ENCODE measurements at places on chromosomes 6 and 20.
A peak's percentile ranks its signal among the peaks of the same experiment; 100 is the strongest.

DNA sequence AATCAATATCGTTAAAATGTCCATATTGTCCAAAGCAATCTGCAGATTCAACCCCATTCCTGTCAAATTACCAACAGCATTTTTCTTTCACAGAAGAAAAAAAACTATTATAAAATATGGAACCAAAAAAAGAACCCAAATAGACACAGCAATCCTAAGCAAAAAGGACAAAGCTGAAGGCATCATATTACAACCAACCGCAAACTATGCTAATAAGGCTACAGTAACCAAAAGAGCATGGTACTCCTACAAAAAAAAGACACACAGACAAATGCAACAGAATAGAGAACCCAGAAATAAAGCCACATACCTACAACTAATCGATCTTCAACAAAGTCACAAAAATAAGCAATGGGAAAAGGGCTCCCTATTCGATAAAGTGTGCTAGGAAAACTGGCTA lies 49.2 kb downstream of the RNGTT start:
- DNase-seq: no peak

DNA sequence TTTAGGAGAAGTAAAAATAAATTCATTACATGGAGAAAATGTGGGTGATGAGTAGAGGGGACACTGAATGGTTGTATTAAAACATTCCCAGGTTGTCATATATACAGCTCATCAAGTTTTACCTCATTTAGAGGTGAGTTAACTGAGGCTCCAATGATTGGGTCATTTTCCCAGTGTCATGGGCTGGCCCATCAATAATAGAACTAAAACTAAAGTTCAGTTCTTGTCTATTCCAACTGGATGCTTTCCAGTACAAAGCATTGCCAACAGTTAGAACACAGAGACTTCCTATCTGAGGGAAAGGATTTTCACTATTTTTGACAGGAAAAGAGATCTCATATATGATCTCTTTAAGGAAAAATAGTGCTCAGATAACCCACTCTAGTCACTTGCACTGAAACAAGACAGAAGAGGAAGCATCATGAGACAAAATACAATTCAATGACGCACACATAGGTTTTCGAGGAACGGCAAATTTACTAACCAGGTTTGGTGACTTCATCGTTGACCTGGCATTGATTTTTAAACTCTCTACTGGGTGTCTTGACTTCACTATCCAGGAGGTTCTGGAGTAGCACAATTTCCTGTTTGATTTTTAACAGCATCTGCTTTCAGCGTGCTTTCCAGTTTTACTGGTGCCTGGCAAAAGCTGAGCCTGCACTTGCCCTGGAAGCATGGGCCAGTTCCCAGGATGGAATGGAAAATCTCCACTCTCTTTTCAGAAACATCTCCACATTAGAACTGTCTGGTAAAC lies 195.5 kb upstream of the FBXL4 start:
- no peak for DNase-seq

- no peak for DNase-seq
Observed at GRCh38 chr6:85096976-85097375, 332.6 kb upstream of the TBX18 start.

- DNase-seq: peak; percentile 23
Observed at GRCh38 chr6:32627831-32628230, 9.4 kb upstream of the HLA-DQA1 start.

- DNase-seq: peak; percentile 66
Observed at GRCh38 chr6:107600936-107601335, 111.0 kb downstream of the SOBP start.

GRCh38 chr6:15893556-15894253 lies 230.9 kb upstream of the DTNBP1 start:
- no peak for DNase-seq

- DNase-seq: no peak
Observed at GRCh38 chr6:16676978-16677377, 84.3 kb downstream of the ATXN1 start.

GRCh38 chr6:42083530-42083929 lies 33.2 kb downstream of the TAF8 start:
- no peak for DNase-seq

GRCh38 chr6:30685157-30686008 lies 1.1 kb downstream of the PPP1R18 start:
- no peak for DNase-seq

DNA sequence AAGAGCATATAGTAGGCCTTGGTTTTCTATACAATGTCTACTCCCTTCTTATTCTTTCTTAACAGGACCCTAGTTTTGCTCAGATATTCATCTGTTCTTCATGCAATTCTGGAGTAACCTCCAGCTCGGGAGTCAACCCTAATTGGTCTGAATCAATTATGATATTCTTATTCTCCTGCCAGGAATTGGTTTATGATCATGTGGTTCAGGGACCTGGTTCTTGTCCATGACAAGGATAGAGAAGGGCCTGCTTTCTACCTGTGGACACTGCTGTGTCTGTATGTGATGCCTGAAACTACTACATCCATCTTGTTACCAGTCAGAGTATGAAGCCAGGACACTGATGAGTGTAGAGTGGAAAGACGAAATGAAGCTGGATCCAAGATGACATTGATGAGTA lies 24.4 kb upstream of the FAM184A start:
- DNase-seq: no peak

DNA sequence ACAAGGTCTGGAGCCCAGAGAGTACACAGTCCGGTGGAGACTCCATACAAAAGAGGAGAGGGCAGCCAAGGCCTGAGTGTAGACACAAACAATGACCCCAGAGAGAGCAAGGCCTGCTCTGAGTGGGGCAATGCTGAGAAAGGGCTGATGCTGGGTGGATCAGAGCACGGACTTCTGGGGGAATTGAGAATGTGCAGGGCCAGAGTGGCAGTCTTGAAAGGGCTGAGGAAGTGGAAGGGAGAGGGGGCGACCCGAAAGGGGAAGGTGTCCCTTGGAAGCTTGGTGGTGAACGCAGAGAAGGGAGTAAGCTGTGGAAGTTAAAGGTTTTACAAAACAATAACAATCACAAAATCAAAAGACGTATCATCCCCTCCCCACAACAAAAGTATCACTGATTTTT lies 12.0 kb upstream of the GRM4 start:
- DNase-seq: no peak

GRCh38 chr6:12419631-12420272 lies 129.6 kb downstream of the EDN1 start:
- DNase-seq: no peak

DNA sequence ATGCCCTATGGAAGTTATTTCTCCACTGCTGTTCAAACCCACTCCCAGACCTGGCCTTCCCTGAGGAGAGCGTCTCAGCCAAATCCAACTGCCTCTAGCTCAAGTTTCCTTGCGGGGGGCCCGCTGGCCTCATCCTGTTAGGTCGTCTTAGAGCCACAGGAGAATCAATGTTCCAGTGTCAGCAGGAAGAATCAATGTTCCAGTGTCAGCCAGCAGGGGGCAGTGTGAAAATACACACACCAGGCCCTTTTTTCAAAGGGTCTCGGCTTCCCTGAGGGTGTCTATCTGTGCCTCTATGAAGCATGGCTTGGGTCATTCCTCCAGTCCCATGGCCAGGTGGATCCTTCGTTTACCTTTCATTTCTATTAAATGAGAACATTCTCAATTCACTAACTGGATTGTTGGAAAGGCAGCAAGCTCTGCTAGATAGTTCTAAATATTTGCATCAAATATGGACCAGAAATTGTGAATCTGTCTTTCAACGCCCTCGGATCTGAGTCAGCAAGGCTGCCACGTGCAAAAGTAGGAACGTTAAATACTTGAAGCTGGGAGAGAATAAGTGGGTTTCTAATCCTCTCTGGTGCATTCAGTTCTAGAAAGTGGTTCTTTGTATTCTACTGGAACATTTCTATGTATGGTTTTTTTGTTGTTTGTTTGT lies 19.2 kb downstream of the PRND start:
- peak; percentile 38 for DNase-seq

DNA sequence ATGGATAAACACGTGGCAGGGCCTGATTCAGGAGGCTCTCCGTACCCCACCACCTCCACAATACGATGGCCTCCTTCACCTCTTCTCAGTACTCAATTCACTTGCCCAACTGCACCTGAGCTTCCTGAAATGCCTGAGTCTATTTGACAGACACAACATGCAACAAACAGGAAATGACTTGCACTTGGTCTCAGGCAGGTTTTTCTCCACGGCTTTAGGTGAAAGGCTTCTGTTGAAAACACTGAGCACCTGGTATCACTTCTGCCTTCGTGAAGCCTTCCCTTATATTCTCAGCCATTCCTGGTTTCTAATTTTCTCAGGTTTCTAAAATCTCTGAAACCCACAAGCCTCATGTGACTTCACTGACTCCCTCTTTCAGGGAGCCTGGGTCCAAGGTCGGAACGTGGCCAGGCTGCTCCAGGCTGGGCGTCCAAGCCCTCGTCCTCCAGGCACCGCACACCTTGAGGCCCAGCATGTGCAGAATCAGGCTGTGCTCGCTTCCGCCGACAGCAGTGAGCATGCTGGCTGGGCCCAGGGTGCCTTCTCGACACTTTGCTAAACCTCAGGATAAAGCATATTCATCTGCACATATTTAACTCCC lies 34.7 kb downstream of the TAF4 start:
- peak; percentile 18 for DNase-seq

- no peak for DNase-seq
Observed at GRCh38 chr6:111069382-111070104, 17.8 kb upstream of the SLC16A10 start.

DNA sequence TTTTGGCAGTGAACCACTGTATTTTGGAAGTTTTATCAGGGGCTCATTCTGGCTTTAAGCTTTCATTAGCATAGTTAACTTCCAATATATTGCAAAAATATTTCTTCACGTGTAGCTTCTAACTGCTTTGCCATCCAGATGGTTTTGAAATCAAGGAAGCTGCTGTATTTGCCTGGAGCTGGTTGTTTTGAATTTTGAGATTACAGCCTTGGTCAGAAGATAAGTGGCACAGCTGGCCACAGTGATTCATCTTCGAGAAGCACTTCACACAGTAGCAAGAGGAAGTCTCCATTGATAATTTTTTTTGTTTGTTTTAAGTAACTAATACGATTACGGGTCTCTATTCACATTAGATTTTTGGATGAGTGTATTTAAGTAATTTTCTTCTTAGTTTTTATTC lies 3.8 kb downstream of the APCDD1L start:
- no peak for DNase-seq

DNA sequence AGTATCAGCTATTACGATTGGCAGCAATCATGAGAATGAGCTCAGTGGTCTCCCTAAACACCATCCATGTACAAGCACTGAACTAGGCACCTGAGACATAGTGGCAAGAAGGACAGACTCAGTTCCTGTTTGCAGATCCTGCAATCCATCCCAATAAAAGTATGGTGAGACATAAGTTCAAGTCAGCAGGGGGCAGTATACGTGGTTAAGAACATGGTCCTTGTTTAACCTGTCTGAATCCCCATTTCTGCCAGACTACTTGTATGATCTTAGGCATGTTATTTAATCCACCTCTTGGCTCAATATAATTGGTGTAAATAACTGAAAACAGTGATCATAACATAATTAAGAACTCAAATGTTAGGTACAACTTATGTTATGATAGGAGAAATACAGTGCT lies 33.2 kb upstream of the PNISR start:
- DNase-seq: peak; percentile 23

DNA sequence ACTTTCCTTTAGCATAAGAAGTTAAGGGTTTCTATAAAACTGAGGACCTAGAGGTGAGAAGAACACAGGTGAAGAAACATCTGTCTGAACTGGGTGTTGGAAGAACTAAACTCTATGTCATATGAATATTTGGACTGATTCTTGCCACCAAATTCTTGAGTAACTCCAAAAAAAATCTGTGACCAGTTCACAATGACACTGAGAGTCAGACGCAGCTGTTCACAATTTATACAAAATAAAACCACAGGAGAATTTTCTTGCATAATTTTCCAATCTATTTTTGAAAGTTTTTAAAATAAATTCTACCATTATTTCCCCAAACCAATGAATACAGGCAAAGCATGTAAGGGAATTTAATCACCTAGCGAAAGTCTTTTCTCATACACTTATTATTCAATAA lies 148.1 kb upstream of the TCF21 start:
- no peak for DNase-seq

DNA sequence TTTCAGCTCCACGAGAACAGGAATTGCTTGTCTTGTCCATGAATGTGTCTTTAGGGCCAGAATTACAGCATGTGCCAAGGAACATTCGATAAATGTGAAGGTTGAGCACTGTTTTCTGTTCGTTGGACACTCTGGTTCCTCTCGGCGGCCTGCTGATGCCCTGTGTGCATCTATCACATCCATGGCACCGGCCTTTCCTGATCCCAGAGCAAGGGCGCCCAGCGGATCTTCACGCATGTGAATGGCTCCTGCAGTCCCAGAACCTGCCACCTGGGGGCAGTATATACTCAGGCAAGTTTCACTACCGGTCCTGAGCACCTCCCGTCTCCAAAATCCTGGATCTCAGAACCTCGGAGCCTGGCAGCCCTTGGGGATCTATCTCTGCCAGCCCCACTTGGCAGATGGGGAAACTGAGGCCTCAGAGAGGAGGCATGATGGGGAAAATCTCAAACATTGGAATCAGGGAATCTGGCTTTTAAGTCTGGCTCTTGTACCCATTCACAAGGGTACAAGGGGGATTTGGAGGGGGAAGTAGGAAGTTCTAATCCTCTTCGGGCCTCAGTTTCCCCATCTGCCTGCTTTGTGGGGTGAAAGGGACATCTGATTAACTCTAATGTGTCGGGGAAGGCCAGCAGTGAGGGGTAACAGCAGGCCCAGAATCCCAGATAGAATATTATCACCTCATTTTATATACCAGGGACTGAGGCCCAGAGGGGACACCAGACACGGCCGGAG lies 4.3 kb upstream of the CEBPB start:
- peak; percentile 98 for DNase-seq

GRCh38 chr20:62461157-62461556 lies 14.6 kb downstream of the GATA5 start:
- DNase-seq: no peak

GRCh38 chr6:43766964-43767461 lies 3.0 kb upstream of the VEGFA start:
- peak; percentile 70 for DNase-seq

GRCh38 chr6:81547149-81547548 lies 205.3 kb downstream of the TENT5A start:
- DNase-seq: no peak

DNA sequence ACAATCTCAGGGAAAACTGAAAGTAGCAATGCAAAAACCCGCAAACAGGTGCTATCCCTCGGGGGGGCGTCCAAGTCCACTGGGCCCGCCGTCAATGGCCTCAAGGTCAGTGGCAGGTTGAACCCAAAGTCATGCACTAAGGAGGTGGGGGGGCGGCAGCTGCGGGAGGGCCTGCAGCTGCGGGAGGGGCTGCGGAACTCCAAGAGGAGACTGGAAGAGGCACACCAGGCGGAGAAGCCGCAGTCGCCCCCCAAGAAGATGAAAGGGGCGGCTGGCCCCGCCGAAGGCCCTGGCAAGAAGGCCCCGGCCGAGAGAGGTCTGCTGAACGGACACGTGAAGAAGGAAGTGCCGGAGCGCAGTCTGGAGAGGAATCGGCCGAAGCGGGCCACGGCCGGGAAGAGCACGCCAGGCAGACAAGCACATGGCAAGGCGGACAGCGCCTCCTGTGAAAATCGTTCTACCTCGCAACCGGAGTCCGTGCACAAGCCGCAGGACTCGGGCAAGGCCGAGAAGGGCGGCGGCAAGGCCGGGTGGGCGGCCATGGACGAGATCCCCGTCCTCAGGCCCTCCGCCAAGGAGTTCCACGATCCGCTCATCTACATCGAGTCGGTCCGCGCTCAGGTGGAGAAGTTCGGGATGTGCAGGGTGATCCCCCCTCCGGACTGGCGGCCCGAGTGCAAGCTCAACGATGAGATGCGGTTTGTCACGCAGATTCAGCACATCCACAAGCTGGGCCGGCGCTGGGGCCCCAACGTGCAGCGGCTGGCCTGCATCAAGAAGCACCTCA lies 166.3 kb downstream of the DTNBP1 start:
- DNase-seq: no peak

Measured in Calu3 (cell line).